MV-4-11 (cell line): ENCODE measurements at places on chromosomes 1 and 21.

DNA sequence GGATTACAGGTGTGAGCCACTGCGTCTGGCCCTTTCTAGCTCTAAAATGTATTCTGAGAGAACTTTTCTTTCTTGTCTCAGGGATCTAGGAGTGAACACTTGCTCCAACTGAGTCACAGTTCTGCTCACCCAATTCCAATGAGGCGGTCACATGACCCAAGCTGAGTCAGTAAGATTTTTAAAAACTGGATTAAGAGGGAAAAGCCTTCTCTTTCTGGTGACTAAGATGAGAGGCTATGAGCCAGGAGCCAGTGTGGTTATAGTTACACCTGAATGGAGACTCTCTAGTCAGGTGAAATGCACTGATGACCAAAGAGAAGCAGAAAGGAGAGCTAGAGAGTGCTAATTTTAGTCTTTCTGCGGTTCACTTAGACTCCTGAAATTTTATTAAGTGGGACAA is 9.5 kb upstream of the DEPDC1 start:
- no peak for DNase-seq

- DNase-seq = no peak
These were observed 89.9 kb upstream of the TMPRSS2 start for GRCh38 chr21:41597811-41598231.

DNA sequence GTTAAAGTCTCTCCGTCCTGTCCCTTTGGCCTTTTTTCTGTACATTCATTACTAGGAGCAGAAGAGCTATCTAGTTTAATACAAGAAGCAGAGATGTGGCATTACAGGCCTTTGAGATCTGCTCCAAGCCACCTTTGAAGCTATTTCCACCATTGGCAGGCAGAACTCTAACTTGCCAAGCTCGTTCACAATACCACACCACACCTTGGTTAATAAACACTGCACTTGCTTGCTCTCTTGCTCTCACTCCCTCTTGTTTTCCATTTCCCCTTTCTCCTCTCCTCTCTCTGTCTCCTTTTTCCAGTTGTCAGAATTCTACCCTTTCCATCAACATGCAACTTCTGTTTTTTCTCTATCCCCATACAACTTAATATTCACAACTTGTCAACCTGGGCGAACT is 7.0 kb downstream of the SELE start:
- no peak for DNase-seq

- peak; percentile 93 for DNase-seq
These were observed 7.1 kb upstream of the NSUN4 start for GRCh38 chr1:46333300-46334029.

- DNase-seq = no peak
These were observed 62.8 kb downstream of the PAX7 start for GRCh38 chr1:18693256-18694098.

- DNase-seq = no peak
These were observed 520.4 kb downstream of the RWDD3 start for GRCh38 chr1:95754412-95754811.

DNA sequence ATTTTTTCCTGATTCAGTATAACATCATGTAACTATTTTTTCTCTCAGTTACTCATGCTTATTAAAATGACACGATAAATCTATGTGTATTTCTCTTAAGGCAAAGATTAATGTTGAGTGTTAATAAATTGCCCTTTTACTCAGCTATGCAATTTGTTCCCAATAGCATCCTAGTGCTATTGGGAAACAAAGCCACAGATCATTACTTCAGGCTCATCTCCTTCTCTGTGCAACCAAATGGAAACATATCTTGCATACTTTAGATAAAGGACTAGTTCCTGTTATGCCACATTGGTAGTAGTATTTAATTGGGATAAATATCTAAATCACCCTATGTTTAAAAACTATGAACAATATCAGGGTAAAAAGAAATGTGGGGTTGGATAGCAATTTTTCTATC is 106.2 kb downstream of the PLPPR4 start:
- no peak for DNase-seq

GRCh38 chr1:8122160-8122476 is 96.0 kb upstream of the ERRFI1 start:
- no peak for DNase-seq

DNA sequence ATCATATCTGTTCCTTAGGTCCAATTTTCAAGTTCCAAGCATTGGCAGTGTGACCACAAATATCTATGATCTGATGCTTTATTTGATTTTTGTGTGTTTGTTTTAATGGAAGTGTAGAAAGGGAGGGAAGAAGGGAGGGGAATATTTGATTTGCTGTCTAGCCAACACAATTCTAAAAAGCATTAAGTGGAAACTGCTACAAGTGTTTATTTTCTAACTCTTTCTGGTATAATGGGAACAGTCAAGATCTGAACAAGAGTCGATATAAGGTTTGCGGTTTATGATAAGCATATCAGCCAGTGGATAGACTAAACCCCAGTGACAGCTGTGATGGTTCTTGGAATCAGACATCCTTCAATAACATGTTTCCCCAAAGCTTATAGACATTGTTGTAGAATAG is 267.8 kb upstream of the SNX7 start:
- DNase-seq = no peak

GRCh38 chr21:44924606-44925377 is 4.1 kb upstream of the ITGB2 start:
- DNase-seq = peak; percentile 93

GRCh38 chr1:213714645-213715044 is 273.1 kb upstream of the PROX1 start:
- no peak for DNase-seq

GRCh38 chr21:16794950-16795349 is 717.9 kb upstream of the CXADR start:
- DNase-seq = no peak

GRCh38 chr1:9905010-9905409 is 5.1 kb downstream of the CTNNBIP1 start:
- peak; percentile 21 for DNase-seq

GRCh38 chr1:225766967-225767633 is 10.5 kb upstream of the SRP9 start:
- DNase-seq = no peak

- DNase-seq = no peak
These were observed 24.3 kb downstream of the TSPAN2 start for GRCh38 chr1:115065021-115065420.

DNA sequence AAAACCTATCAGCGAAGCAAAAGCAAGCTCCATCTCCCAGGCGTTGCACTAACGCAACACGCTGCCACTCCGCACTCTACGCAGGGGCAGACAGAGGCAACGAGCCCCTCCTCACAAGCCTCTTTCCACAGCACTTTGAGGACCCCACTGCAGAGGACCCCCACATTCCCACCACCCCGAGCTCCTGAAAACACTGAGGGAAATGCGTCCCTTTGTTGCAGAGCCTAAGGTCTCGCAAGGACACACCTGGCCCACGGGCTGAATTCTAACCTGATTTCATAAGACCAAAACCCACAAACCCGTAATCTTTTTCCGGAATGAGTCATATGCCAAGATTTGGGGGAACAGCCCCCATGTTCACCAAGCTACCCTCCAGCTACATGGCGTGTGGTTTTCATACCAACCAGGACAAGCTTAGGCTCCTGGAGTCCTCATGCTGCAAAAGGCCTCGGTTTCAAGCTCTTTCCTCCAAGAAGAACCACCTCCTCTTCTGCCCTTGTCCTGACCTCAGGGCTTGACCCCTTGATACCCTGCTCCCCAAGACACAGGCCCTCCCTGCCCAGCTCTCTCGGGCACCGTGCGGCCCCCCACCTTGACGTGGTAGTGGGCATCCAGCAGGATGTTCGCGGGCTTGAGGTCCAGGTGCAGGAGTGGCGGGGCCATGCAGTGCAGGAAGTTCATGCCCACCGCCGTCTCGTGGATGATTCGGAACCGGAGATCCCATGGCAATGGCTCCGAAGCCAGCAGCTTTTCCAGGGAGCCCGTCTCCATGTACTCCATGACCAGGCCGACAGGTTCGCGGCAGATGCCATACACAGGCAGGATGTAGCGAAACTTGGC is 10.7 kb downstream of the RIPK4 start:
- DNase-seq = no peak

DNA sequence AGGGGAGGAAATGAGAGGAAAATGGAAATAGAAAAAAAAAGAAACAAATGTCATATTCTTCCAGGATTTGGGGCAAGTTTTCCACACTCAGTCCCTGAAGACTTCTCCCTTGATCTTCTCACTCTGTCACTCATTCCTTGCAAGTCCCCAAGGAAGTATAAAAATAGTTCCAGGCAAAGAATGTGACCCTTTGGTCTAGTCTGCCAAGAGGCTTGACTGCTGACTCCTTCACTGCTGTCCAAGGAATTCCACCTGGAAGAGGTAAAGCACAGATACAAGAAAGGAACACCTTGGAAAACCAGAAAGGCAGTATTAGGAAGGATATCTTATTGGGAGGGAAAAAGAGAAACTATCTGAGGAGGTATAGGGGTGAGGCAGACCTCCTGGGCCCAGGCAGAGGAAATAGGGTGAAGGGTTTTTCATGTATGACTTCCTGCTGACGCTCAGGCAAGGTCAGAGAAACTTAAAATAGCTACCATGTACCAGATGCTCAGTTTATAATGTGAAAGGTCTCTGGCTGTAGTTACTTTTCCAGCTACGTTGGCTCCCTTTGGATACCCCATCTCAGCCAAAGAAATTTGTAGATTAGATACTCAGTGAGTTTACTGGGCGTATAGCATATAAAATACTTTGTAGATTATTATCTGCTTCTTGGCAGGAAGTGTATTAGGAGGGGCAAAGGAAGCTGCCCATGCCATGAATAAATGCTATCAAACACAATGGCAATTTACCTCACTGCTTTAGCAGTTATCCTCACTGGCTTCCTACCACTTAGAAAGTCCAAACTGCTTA is 2.0 kb upstream of the GJA5 start:
- no peak for DNase-seq

- DNase-seq = no peak
These were observed at the start of gene FAM3B for GRCh38 chr21:41316200-41317062. TSS of gene FAM3B (plus strand) at chr21:41316801. CDS start at chr21:41316880, 79 bp downstream.

DNA sequence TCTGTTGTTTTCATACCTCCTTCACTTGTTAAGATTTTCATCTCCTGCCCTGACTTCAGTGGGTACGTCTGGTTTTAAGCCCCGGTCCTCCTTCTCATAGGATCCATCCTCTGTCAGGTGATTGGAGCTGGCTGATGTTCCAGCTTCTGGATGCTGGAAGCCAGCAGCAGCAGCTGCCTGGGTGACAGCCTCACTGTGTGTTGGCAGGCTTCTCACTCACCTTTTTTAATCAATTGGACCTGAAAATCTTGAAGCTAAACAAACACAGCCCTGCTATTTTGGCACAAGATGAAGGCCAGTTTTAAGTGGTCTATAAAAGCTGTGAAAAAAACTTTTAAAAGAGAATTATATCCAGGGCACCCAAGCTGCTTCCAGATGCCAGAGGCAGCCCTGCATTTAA is 181.0 kb downstream of the DISC1 start:
- DNase-seq = no peak

GRCh38 chr1:204469304-204469703 is 25.3 kb downstream of the PIK3C2B start:
- no peak for DNase-seq

- DNase-seq = no peak
These were observed 5.6 kb downstream of the EPS8L3 start for GRCh38 chr1:109757936-109758786.

DNA sequence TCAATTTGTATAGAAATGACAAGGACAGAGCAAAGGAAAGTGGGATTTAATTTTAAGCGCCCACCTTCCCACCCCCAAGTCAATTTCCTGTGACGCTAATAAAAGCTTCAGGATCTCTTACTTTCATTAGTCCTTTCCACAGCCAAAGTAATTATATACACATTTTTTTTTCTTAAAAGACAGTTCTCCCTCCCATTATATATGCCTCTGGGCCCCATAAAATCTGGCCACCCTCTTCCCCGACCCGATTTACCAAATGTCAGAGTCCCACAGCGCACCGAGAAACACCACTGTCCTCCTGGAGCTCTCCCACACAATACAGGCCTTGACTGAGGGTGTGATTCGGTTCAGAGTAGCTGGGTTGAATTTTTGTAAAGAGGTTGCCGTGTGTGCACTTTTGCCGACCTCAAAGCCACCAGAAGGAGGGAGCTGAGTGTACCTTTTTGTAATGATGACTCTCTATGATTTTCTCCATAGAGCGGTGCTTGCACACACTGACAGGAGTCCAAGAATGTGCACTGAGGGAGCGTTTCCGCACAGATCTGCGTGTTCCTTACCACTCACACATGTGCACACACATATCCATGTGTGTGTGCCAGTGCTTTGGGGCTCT is 26.2 kb upstream of the IL10 start:
- no peak for DNase-seq

DNA sequence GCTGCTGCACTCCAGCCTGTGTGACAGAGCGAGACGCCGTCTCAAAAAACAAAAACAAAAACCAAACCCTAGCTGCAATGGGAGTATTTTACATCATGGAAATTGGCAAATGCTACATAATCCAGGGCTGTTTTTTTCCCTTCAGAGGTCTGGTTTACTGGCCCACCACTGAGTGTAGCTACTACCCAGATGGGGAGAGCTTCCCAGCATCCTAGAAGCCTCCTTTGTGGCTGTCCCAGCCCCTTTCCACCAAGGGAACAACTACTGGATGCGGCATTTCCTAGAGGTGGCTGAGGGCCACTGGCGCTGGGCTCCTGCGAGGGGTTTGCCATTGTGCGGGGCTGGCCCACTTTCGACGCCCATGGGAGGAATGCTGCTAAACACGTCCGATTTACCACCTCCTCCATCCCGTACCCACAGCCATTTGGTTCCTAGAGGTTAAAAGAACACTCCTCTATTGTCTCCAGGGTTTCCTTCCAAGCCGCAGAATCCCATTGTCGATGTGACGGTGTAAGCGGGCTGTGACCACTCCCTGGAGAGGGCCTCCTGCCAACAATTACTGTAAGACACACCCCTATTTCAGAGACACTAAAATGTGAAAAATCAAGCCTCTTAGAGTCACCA is 55.4 kb downstream of the RUNX3 start:
- DNase-seq = no peak

DNA sequence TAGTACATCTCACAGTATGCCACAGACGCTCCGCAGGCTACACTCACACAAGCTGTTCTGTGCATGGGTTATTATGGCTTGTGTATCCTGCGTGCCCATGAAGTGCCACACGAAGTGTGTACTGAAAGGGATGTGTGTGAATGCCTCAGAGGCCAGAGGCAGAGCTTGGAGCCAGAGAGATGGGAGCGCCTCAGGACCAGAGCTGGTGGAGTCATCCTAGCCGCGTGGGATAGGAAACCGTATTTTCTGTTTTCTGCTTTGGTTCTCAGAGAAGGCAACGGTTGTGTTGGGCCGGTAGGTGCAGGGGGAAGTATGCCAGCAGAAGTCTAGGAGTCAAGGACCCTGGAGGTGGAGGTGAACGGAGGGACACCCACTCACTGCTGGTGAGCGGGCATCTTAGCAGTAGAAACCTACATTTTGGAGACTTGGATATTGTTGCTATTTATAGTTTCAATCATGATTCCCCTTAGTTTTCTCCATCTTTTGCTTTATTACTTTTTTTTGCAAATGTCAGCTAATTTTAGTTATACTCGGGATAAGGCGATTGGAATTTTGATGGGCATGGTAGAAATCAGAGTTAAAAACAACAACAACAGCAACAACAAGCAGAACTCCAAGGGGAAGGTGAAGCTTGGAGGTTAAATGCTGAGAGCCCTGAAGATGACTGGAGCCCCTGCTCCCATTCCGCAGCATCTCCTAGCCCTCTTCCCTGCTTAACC is 188.2 kb downstream of the DYRK1A start:
- DNase-seq = no peak

- DNase-seq = peak; percentile 73
These were observed 167.2 kb upstream of the HMCN1 start for GRCh38 chr1:185566995-185567394.
